Amniotic stem cell (primary cell): ENCODE measurements at places on chromosomes 6 and 20.

DNA sequence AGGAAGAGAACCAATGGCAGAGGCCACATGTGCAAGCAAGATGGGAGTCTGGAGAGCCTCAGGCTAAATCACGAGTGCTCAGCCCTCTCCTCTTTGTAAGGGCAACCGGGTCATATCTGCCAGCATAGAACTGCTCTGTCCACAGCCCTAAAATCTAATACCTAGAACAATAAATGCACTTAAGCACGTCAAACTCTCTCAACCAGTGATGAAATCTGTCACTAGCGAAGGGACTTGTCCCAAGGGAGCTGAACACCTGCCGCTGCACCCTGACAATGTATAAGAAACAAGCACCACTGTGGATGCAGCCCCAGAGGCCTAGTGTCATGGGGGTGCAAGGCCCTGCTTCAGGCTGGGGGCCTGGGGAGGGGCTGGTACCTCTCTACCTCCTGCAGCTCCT is 82.5 kb downstream of the PRL start:
- no peak for DNase-seq

DNA sequence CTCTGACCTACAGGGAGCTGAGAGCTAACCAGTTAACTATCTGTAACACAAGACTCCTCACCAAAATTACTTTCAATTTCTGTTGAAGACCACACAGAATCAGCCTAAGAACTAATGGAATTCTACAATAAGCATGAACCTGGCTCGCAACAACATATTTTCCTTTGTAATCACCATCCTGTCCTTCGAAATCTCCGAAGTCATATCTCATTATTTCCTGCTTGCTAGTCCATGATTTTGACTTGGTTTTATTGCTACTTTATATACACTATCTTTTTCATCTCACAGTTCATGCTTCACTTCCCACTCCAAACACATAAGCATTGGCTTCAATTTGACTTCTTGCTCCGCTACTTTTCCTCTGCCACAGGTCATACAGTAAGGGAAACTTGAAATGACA is 405.8 kb upstream of the FKBP1C start:
- no peak for DNase-seq

DNA sequence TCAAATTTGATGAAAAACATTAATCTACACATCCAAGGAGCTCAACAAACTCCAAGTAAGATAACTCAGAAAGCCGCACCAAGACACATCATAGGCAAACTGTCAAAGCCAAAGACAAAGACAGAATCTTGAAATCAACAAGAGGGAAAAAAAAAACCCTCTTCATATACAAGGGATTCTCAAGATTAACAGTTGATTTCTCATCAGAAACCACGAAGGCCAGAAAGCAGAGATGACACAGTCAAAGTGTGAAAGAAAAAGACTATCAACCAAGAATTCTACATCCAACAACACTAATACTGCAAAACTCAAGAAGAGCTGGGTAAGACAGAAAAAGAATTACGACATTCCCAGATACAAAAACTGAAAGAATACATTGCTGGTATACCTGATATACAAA is 73.8 kb downstream of the CDK19 start:
- no peak for DNase-seq

GRCh38 chr6:124430740-124431318 is 531.4 kb upstream of the RNF217 start:
- no peak for DNase-seq

GRCh38 chr6:75993236-75994162 is 79.0 kb downstream of the IMPG1 start:
- no peak for DNase-seq

- DNase-seq, result no peak
Measured at GRCh38 chr6:166624275-166624674, 2.8 kb downstream of the RPS6KA2 start.

DNA sequence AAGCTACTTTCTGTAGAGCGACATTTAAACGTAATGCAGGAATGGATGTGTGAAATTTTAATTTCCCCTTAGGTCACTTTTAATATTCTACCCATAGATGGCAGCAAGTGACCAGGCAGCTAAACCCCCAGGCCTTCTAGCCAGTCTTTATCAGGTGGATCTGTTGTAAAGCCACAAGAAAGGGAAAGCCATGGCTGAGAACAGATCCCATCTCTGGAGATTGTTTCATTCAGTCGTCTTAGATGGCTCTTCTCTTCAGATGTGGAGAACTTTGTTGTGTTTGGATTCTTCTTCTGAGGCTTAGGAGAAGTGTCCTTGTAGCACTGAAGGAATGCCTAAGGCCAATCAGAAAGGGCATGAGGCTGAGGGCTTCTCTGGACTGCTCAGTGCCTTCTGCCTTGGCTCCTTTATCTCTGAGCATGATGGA is 15.8 kb upstream of the RNF182 start:
- DNase-seq, result peak; percentile 49

DNA sequence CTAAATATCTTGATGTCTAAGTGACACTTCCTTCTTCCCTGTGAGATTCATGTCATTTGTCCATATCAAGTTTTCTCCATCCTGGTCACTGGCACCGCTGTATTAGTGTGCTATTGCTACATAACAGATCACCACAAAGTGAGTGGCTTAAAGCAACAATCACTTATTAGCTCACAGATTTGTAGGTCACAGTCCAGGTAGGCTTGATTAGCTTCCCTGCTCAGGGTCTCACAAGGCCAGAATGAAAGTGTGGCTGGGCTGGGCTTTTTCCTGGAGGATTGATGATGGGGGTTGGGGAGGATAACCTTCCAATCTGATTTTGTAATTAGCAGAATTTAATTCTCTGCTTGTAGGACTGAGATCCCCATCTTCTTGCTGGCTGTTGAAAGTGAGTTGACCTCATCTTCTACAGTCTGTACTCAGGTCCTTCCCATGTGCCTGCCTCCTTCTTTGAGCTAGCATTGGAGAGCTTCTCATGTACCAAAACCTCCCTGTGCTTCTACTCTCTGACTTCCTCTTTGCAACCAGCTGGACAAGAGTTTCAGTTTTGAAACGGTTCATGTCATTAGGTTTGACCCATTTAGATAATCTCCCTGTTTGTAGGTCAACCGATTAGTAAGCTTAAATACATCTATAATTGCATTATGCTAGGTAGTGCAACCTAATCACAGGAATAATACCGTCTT is 152.4 kb upstream of the MAN1A1 start:
- DNase-seq, result no peak

GRCh38 chr20:2032168-2032567 is 38.3 kb upstream of the PDYN start:
- DNase-seq, result no peak

GRCh38 chr6:74256781-74257180 is 560.8 kb downstream of the CD109 start:
- no peak for DNase-seq

DNA sequence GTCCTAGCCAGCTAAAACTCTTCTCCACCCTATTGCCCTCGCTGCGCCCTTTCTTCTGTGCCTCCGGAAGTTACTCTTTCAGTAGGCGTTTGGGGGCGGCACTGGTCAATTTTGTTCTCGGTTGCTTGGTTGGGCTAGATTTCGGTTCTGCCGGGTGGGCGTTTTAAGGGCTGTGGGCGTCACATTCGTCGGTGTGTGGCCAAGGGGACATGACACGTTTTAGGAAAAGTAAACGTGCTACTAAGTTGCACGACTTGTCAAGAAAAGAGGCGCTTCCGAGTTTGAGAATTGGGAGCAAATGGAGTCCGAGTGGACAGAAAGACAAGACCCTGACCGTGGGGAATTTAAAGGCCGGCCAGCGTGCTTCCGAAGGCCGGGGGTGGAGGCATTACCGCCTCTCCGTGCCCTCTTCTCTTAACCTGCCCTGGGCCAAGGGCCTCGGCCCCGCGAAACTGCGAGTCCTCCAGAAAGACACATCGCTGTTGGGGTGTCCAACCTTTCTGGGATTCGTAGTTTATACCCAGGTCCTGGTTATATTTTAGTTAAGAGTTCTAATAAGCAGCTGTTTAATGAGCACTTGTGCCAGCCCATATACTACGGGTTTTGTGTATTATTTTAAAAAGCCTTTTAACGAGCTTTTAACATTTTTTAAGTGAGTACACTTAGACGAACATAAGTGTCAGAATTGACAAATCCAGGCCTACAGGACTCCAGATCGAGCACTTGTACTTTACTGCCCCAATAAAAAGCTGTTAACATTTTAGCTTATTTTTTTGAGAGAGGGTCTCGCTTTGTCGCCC is 664 bp upstream of the BAG6 start:
- peak; percentile 96 for DNase-seq

- DNase-seq, result no peak
Measured at GRCh38 chr20:55258559-55258958, 746.8 kb downstream of the CBLN4 start.

DNA sequence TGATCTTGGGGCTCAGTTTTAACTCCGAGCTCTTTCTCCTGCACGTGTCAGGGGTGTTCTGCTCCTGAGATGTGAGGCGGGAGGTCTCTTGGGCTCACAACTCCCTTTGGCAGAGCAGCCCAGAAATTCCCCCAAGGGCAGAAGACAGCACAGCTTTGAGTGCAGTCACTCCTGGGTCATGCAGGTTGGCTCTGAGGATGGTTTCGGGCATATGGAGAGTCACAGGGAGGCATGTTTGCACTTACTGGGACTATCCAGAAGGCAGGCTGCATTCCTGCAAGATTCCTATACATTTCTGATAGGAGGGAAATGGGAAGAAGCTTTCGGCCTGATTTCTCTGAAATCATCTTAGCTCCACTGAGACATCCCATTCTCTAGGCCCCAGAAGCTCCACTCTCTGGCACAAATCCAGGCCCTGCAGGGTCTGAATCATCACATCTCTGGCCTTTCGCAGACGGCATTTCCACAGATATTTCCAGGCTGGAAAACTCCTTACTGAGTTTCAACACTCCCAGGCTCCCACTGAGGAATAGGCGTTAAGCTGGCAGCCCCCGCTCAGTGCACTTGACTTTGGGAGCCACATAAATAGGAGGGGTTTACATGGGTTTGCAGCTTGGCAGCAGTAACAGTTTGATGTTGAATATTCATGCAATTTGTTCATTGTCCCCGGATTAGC is 39.7 kb downstream of the AGPAT4 start:
- peak; percentile 78 for DNase-seq

GRCh38 chr6:75409928-75410327 is 83.7 kb downstream of the FILIP1 start:
- no peak for DNase-seq

GRCh38 chr20:3839328-3839727 is 7.3 kb upstream of the MAVS start:
- no peak for DNase-seq

DNA sequence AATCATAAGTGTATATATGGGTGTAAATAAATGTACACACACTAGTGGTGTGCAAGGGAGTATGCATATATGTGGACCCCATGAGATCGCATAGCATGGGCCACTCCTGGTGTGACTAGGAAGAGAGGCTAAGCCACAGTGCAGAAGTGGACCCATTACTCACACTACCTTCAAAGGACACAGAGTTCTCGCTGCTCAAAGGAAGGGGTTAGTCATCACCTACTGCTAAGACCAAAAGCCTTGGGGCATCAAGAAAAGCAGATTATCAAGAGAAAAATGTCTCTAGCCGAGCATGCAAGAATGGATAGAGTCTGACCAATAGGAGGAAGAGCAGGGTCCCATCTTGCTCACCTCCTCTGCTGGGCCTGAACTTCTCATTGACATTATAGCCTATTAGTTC is 195.5 kb downstream of the MAFB start:
- DNase-seq, result no peak
